ENCODE measurements at places on chromosomes 11 and 22.
A peak's percentile ranks its signal among the peaks of the same experiment; 100 is the strongest.

DNA sequence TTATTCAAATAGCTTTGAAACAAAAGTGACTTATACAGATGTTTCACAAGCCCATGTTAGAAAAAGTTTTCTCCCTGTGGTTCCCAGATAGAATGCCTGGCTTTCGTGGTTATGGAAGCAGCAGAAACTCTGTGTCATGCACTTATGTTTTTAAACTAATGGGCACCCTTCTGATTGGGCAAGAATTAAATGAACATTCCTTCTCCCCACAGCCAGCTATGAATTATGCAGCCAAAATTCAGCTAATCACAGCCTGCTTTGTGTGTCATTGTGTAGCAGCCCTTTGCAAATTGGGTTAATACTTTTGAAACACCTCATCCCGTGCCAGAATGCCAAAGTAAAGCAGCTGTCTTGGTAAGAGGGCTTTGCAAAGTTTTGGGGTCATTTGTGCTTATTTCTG is 46.9 kb downstream of the PANX1 start:
- DNase-seq: no peak

- DNase-seq: no peak
These were observed 5.1 kb upstream of the LYVE1 start for GRCh38 chr11:10573556-10573955.

DNA sequence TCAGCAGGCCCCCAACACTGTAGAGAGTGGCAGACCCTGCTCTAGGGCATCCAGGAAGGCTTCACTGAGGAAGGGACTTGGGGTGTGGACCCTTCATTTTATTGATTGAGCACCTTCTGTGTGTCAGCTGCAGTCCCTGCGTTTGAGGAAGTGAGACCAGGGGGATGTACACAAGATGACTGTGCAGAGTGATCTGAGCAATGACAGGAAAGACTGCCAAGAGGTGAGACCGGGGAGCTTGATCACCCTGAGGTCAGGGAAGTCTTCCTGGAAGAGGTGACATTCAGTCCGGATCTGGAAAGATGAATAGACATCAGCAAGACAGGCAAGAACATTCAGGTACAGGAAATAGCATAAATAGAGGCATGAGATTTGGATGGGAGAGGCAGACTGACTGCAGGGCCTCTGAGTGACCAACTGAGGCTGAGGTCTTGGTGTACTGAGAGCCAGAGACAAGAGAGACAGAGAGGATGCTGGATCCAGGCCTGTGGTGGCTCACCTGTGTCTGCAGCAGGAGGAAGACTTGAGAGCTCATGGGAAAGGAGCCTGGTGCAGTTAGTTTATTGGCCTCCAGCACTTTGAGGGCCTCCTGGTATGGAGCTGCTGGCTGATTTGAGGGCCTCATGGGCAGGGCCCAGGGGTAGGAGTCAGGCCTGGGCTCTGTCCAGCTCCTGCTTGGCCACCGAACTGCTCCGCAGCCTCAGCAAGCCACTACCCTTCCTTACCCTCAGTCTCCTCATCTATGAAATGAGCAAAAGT is 5.2 kb downstream of the DGAT2 start:
- no peak for DNase-seq

DNA sequence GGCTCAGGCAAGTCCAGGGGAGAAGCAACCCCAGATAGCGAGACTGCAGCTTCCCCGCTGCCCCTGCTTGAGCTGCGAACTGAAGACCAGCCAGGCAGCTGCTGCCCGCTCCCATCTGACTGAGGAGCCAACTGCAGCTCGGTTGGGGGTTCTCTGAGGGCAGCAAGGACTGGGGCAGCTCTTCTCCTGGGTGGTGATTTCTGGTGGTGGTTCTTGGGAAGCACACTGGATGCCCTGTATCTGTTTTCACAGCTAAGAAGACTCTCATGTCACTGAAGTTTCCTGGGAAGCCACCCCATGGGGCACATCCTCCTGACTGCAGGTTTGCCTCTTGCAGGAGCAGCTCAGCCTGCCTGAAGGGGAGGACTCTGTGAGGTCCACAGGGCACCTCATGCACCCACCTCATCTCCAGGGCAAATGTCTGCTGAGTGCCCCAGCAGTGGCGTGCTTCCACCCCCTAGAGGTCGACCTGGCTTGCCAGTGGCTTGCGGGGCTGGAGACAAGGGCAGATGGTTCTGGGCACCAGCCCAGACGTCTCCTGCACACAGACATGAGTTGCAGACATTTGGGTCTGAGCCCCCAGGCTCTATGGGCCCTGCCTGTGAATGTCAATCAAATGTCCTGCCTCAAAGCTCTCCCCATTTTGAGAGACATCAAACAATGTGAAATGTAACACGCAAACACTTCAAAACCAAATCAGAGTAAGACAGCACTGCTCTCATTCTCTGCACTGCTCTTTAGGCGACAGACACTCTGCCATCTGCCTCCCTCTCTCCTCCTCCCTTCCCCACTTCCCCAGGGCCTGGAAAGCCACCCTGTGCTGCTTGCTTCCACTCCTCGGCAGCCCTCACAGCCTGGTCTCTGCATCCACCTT is 800.9 kb downstream of the BRD1 start:
- DNase-seq: no peak

GRCh38 chr11:70699294-70700221 is 301.2 kb downstream of the CTTN start:
- DNase-seq: no peak

- no peak for DNase-seq
These were observed 4.3 kb downstream of the LARGE2 start for GRCh38 chr11:45926536-45927331.

DNA sequence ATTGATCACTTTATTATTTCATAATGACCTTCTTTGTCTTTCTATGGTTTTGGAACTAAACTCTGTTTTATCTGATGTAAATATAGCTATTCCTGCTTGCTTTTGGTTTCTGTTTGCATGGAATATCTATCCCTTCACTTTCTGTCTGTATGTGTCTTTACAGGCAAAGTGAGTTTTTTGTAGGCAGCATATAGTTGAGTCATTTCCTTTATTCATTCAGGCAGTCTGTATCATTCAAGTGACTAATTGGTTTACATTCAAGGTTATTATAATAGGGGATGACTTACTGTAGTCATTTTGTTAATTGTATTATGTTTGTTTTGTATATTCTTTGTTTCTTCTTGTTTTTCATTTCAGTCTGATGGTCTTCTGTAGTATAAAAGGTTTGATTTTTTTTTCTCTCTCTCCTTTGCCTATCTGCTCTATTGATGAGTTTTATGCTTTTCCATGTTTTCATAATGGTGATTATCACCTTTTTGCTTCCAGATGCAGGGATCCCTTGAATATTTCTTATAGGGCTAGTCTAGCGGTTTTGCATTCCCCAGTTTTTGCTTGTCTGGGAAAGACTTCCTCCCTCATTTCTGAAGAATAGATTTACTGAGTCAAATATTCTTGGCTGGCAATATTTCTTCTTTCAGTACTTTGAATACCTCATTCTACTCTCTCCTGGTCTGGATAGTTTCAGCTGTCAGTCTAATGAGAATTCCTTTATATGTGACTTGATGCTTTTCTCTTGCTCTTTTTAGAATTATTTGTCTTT is 50.4 kb downstream of the GDPD4 start:
- no peak for DNase-seq

DNA sequence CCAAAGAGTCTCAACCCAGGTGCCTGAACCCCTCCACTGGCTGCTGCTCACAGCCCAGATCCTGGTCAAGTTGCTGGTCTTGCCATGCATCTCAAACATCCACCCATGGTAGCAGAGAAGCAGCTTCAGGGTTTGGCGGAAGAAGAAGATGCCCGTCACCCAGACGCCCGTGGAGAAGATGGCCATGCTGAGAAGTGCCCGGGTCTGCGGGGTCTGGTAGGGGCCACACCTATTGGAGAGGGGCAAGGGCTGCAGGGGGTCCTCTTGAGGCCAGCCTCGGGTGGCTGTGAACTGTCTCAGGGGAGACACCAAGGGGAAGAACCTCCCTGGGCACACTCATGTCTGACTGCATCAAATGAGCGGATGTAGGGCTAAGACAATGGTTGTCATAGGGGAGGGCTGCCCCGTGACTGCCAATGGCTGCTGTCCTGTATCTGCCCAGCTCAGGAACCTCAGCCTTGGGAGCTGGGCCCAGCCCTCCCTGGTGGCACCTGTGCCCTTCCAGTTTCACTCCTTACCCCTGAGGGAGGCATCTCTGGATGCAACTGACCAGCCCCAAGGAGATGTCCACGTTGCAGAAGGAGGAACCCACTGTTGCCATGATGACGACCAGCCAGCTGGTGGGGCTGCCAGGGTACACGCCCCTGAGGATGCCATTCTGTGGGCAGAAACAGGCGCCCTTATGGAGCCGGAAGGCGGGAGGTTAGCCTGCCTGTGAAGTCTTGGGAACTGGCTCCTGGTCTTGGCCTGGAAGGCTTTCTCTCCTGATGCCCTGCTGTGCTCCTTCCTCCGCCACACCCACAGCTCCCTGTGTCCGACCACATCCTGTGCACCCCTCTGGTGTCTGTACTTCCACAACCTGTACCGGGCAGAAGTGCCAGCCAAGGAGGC is 1.2 kb downstream of the CPT1B start:
- peak; percentile 20 for DNase-seq

- DNase-seq: no peak
These were observed 733.0 kb upstream of the KIRREL3 start for GRCh38 chr11:127733552-127733951.

- peak; percentile 33 for DNase-seq
These were observed 74.6 kb upstream of the TEAD1 start for GRCh38 chr11:12599408-12600143.

- peak; percentile 28 for DNase-seq
These were observed 449.9 kb downstream of the OPCML start for GRCh38 chr11:133082453-133082781.

DNA sequence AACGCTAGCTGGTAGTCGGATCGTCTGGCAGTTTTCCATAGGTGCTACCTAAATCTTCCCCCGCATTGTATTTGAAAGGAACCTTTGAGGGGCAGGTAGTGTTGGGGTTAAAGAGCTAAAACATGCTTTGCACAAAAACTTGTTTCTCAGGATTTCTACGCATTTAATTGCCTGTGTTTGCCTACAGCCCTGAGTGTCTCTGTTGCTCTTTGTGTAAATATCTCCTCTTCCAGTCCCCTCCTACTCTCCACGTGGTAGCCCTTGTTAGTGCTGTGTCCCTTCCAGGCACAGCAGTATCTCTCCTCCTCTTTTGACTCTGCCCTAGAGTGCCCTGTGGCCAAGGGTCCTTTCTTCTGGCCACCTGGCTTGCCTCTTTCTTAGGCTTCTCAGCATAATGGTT is 81.7 kb downstream of the BARX2 start:
- DNase-seq: no peak

GRCh38 chr11:75223954-75224643 is 16.5 kb upstream of the TPBGL start:
- no peak for DNase-seq

DNA sequence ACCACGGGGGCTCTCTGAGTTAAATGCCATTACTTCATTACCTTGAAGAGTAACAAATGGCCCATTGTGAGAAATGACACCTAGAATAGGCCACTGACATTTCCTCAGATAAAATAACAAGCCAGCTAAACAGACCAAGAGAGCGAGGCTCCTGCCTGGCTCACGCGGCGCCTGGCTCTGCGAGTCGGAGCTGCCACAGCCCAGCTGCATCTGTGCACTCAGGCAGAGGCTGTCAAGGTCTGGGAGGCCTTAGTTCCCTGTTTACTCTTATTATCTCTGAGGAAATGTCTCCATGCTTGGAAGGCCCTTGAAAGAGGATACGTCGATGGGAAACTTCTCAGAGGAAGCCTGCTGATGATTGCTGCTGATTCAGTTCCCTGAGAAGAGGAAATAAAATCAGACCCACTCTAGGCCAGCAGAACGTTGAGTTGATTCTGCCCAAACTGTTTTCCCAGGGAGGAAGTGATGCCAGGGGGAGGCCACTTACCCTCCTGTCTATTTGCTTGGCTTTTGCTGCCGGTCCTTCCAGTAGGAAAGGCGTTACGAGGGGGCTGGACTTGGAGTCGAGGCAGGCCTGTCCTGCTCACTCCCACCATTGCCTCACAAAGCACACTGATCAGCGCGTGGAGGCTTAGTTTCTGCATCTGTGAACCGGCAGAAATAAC is 208.8 kb downstream of the TBC1D22A start:
- DNase-seq: no peak

GRCh38 chr11:27701355-27702105 is 1.3 kb upstream of the BDNF start:
- DNase-seq: no peak

DNA sequence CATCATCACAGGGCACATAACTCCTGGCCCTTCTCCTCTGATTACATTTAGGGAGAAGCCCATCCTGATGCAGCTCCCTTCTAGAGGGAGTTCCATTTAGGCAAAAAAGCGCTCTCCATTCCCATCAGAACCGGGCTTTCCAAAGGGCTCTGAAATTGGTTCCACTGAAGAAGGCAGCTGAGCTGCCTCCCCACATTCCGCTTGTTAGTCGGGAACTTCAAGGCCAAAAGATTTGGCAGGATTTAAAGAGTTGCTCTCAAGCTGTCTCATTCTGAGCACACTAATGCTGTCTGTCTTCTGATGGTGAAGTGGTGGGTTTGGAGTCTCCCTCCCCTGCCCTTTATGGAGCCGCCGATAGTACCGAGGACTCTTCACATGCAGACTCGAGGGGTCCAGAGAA is 26.6 kb upstream of the CABP7 start:
- DNase-seq: no peak

DNA sequence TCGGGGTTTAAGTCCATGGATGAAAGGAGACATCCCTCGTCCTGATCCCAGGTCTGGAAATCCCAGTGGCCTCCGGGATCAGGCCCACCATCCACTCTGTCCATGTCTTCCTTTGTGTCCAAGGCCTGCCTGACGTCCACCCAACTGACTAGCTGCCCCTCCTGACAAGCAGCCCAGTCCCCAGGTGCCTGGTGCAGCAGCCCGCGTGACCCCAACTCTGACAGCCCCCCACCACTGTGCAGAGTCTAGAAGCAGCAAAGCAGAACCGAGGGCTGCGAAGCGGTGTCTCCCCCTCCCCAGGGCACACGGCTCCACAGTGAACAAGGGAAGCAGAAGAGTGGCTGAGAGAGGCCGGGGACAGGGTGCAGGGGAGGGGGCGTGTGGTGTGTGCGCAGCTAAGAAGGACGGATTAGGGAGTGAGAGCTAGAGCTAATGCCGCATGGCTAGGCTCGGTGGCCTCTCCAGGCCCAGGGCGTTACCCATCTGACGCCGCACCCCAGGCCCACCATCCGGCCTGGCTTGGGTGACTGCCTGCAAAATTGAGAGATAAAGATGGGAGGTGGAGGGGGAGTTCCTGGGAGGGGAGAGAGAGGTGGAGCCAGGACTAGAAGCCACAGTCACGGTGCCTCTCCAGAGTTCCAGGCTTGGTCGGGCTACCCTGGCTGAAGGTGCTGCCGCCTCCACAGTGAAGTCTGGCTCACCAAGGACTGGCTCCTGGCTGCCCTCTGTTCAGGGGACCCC is 16.6 kb upstream of the BAIAP2L2 start:
- DNase-seq: no peak

DNA sequence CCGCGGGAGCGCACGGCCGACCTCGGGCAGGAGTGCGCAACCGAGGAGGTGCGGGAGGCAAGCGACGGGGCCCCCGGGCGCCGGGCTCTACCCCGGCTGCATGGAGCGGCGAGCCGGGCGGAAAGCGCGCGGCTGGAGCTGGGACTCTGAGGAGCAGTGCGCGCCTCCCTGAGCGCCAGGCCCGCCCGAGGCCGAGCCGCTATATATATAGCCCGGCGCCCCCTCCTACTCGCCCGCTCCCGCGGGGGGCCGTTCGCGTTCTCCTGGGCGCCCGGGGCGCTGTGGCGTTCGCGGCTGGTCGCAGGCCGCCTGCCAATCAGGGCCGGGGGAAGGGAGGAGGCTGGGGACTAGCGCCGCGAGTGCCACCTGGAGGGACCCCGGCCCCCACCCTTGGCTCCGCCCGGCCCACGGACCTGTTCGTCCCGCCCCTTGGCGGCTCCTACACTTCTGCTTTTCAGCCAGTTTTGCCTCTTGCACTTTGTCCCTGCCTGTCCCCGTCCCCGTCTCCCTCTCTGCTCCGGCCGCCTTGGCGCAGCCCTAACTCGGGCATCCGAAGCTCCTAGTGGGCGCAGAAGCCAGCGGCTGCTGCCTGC is at the start of gene FGF4:
TSS of gene FGF4 (minus strand) at position 179 of the 593 bp plus-strand sequence. CDS start 257 bp downstream, outside the sequence.
- no peak for DNase-seq
